ENCODE measurements at places on chromosomes 2 and 18.

- DNase-seq, result no peak
These were observed 461.5 kb downstream of the IRS1 start for GRCh38 chr2:226337941-226338600.

- DNase-seq, result peak; percentile 67
These were observed 89.4 kb downstream of the SCN3A start for GRCh38 chr2:165114346-165114939.

GRCh38 chr2:68287580-68288441, 31.9 kb downstream of the CNRIP1 start:
- no peak for DNase-seq

DNA sequence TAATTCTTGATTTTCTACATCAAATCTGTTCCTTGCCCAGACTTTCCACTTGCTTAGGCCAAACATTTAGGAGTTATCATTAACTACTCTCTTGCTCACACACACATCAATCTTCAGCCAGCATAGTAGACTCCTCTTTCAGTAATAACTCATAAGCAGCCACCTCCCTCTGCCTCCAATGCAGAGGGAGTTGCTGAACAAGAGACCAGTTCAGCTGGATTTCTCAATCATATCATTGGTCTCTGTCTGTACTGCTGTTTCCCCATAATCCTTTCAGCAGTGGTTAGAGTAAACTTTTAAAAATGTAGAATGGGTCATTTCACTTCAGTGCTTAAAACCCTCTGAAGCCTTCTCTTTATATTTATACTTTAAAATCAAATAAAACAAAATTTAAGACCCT, 112.9 kb downstream of the SLC39A10 start:
- no peak for DNase-seq

GRCh38 chr2:45849491-45850283, 198.2 kb downstream of the PRKCE start:
- peak; percentile 80 for DNase-seq

DNA sequence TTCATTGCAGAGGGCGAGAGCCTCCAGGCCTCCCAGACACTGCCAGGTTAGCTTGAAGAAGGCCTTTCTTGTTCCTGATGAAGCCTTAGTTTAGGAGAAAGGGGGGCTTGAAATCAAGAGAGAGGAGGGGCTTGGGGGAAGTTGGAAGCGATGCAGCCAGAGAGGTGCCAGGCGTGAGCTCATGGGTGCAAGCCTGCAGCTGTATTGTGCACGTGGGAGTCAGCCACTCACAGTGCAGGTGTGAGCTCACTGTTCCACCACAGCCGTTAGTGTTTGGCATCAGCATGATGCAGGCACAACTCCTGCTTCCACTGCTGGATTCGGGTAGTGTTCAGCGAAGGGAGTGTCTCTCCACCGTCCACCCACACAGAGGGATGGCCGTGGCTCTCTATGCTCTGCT, 68.4 kb upstream of the ALPP start:
- DNase-seq, result no peak

DNA sequence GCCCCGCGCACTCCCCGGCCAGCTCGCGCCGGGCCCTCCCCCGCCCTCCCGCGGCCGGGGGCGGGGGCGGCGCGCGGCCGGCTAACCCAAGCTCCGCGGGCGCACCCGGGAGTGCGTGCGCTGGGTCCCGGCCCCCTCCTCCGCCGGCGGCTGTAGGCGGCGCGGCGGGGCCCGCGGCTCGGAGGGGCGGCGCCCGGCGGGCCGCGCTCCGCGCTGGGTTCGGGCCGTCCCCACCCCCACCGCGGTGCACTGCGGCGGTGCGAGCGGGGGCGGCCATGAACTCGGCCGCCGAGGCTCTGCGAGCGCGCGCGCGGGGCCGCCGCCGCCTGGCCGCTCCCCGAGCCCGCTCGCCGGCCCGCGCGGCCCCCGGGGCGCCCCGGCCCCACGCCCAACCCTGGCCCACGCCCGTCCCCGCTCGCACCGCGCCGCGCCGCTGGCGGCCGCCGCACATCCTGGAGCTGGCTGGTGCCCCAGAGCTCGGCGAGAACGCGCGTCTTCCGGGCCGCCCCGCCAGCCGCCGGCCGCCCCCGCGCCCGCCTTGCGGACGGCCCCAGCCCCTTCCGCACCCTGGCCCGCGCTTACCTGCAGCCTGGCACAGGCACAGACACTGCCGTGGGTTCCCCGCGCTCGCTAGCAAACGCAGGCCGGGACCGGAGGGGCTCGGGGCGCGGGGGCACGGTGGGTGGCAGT, at the start of gene ZBTB14:
ZBTB14 (minus strand) TSS at position 496 of the 690 bp plus-strand sequence. CDS start 2,480 bp downstream, outside the sequence.
- peak; percentile 65 for DNase-seq

DNA sequence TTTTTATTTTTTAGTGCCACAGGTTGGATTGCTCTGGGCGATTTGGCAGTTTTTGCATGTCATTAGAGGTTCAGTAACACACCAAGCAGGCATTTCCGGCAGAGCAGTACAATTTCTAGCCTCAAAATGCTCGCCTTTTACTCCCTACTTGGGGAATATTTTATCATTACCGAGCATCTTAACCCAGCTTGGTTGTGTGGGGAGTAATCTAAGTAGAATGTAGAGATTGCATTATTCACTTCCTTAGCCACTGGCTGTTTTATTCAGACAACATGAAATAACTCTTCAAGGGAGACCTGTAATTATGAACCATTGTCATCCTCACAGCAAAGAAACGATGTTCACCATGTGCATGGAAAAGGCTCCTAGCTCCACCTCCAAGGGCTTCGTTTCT, 13.1 kb downstream of the GRP start:
- DNase-seq, result no peak

DNA sequence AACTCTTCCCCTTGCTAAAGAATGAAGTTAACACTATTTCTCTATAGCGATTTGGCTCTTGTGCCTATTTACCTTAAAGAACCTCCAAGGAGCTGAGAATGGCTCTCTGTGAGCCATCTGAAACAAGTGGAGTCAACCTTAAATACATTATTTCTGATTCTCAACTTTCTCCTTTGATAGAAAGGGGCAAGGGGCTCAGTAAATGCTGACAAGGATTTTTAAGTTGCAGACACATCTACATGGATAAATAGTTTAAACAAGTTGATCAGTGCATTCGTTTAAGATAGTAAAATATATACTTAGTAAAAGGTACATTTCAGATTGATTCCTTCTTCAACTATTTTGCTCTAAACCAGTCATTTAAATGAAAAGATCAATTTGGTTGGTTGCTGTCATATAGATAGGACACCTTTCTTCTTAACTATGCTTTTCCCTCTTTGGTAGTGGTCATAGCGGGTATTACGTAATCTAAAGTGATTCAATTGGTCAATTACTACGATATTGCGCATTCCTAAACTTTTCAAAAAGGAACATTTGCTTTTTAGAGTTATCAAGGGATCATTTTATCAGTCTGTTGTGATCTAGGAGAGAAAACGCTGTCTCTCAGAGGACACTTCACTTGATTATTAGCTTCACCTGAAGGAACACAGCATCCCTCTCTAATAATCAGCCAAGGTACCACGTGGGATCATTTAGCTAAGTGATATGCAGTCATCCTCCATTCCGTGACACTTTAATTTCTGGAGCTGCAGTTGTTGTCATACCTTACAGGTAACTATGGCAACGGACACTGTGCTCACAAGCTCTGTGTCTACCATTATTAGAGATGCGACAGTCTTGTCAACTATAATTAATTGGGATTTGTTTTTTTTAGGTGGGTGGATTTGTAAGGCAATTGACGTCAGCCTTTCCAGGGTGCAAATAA, 50.9 kb upstream of the KCNE4 start:
- DNase-seq, result no peak

DNA sequence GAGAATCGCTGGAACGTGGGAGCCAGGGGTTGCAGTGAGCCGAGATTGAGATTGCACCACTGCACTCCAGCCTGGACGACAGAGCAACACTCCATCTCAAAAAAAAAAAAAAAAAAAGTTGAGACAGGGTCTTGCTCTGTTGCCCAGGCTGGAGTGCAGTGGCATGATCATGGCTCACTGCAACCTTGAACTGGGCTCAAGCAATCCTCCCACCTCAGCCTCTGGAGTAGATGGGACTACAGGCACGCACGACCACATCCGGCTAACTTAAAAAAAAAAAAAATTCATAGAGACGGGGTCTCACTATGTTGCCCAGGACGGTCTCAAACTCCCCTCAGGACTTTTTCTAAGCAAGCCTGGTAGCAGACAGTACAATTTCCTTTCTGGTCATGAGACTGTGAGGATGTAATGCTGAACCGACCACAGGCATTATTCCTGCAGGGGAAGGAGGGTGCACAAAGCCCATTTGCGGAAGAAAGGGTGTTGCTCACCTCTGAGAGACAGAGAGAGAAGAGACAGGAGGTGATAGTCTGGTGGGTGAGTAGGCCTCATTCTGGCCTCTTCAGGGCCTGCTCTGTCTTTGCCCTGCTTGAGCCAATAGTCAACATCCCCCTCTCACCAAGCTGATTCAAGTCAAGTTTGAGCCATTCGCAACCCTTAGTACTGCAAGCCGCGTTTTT, 205.3 kb downstream of the ZFP36L2 start:
- DNase-seq, result no peak

GRCh38 chr18:6280211-6280743, 134.4 kb downstream of the L3MBTL4 start:
- DNase-seq, result no peak

DNA sequence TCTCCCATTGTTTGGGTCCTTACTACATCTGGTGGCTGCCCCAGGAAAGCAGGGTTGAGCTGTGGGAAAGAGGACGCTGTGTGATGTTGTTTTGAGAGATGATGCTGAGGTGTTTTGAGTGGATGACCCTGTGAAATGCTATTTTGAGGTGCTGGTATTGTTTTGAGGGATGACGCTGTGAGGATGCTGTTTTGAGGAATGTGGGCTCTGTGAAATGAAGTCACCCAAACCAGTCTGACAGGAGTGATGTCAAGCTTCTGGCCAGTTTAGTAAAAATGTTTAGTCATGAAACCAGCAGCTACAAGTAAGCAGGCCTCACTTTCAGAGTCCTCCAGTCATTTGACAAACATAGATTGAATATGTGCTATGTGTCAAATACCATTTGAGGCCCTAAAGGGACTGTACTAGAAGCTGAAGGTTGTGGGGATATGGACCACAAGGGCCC, 16.1 kb upstream of the PUM2 start:
- DNase-seq, result no peak

- no peak for DNase-seq
These were observed 10.7 kb upstream of the POLE4 start for GRCh38 chr2:74947703-74948102.

DNA sequence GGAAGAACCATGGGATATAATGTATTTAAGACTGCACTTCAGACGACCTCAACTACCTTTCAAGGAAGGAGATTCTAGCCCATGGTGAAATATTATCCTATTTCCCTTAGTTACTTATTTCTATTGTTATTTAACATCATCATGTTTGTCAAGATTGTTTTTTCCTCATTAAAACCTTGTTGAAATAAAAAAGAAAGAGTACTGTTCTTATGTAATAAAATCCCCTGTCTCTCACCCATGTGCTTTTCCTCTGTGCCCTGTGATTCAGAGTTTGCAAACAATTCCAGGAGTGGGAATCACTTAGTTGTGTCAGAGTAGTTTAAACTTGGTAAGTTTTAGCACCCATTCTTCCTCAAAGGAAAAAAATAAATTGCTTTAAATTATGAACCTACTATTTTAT, 43.6 kb downstream of the ERBB4 start:
- DNase-seq, result no peak

- DNase-seq, result no peak
These were observed 34.3 kb upstream of the MTX2 start for GRCh38 chr2:176234940-176235339.

- no peak for DNase-seq
These were observed 176.7 kb upstream of the TPO start for GRCh38 chr2:1236606-1237005.

GRCh38 chr2:9618410-9618809, 12.4 kb downstream of the YWHAQ start:
- DNase-seq, result no peak

DNA sequence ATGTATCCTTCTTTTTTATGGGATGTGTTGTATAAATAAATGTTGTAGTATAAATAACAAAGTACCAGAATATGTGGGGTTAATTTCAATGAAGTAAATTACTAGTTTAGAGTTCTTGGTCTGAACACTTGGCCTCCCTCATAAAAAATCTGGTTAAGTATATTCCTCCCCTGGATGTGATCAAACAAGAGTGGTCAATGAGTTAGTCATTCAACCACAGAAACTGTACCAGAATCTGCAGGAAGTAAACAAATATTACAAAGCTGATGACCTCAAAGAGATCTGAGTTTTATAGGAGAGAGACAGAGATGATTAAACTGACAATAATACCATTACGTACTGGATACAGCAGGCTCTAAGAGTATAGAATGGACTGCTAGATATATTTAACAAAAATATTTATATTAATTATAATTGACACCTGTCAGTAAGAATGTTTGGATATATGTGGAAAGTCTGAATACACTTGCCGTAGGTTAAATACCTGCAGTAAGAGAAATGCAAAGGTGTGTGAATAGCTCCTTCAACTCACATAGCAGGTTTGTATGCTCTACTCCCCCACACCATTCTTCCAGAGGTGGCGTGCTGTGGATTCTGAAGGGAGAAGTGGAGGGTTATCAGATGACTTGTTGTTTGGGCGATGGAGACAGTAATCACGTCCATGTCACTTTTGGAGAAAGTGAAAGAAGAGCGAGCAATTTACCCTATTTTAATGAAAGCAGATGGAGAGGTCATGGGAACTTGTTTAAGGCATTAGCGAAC, 108.3 kb upstream of the LRATD1 start:
- no peak for DNase-seq

DNA sequence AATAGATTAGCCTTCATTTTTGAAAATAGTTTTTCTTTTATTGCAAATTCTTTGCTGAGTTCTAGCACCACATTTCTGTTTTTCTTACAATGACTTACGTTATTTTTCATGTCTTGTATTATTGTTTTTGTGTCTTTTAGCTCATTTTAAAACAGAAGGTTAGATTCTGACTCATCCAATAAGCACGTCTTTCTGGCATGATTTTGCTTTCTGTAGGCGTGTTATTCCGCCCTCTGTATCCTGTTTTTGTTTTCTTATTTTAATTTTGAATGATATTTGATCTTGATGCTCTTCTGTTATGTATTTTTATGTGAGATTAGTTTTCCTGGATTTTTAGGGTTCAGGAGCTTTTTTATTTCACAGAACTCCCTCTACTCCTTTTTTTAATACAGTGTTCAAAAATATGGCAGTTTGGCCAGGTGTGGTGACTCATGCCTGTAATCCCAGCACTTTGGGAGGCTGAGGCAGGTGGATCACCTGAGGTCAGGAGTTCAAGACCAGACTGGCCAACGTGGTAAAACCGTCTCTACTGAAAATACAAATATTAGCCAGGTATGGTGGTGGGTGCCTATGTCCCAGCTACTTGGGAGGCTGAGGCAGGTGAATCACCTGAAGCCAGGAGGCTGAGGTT, 145.0 kb downstream of the CLIP4 start:
- no peak for DNase-seq

GRCh38 chr2:130963196-130963848, 126.6 kb downstream of the ARHGEF4 start:
- DNase-seq, result no peak

All from NCI-H2171 treated with DMSO at 0.1 percent for 48 hours (cell line).